ENCODE measurements at places on chromosomes 3 and 15.

DNA sequence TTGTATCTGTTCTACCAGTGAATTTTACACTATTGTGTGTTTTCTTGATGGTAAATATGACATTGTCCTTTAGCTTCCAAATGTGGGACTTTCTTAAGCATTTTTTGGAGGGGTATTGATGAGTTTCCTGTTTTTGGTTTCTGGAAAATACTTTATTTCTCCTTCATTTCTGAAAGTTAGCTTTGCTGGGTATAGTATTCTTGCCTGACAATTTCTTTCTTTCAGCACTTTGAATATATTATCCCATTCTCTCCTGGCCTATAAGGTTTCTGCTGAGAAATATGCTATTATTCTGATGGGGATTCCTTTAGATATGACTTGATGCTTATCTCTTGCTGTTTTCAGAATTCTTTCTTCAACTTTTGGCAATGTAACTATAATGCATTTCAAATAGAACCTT is 15.4 kb upstream of the ATP2C1 start:
- DNase-seq: no peak

GRCh38 chr3:194481103-194481502 is 5.7 kb downstream of the ATP13A3 start:
- no peak for DNase-seq

DNA sequence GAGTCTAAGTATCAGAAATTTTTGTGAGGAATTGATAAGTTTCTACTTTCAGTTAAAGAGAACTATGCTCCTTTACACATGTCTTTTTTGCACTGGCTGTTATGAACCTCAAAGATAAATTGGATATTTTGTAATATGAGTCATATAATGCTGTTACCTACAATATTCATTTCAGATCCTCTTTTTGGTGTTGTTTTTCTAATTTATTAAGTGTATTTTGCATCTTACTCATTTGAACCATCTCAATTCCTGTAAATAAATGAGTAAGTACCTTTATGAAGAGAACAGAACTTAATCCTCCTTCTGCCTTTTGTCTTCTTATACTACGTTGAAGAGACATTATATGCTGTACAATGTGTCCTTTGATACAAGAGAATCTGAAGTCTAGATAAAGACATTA is 74.4 kb downstream of the ZIC1 start:
- DNase-seq: no peak

DNA sequence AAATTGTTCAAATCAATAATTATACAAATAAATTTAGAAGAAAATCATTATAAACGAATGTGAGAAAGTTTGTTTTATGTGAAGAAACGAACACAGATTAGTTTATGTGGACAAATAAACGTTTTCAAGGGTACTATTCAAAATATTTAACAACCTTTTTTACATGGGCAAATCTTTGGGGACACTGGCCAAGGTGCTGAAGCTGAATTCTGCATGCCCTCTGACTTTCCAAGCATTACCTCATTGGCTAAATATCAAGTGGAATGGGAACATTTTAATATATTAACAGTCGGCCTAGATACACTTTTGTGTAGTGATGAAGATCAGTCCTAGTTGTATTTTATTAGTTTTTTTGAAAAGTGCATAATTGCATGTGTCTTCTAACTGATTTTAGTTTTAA is 636.4 kb upstream of the DPPA4 start:
- no peak for DNase-seq

DNA sequence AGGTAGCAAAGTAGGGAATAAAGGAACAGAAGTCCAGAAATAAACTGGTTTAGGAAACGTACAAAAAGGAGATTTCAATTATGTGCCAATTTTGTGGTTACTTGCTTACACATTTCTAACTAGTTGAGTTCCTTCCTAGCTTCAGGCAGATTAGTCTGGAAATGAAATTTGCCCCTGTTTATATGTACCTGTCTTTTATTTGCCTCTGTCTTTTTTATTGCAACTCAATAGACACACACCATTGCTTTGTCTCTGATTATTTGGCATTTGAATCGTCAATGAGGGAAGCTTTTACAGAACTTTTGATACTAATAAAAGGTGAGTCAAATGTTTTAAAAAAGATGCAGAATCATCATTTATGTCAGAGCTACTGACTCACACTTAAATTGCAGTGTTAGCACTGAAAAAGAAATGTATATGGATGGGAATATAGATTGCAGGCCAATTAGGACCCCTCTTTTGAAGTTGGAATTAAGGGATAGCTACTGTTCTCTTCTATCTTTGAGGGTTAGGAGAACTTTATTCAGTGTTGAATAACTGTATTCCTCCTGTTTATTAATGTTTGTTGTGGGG is 60.5 kb downstream of the TRAK1 start:
- DNase-seq: no peak

DNA sequence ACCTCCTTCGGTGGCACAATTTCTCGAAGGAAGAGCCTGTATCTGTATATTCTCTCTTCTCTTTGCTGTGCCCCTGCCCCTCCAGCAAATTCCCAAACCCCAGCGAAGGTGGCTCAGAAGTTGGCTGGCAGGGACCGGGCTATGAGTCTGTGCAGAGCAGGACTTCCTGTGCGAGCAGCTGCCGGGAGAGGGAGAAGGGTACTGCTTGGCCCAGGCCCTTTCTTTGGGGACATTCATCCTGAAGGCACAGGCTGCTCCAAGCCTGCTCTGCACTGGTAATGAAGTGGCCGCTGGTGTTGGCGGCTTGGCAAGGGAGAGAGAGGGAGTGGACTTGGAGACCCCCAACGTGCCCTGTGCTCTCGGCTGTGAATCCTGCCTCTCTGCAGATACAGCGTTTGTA is 1.5 kb downstream of the SLC6A11 start:
- DNase-seq: no peak

DNA sequence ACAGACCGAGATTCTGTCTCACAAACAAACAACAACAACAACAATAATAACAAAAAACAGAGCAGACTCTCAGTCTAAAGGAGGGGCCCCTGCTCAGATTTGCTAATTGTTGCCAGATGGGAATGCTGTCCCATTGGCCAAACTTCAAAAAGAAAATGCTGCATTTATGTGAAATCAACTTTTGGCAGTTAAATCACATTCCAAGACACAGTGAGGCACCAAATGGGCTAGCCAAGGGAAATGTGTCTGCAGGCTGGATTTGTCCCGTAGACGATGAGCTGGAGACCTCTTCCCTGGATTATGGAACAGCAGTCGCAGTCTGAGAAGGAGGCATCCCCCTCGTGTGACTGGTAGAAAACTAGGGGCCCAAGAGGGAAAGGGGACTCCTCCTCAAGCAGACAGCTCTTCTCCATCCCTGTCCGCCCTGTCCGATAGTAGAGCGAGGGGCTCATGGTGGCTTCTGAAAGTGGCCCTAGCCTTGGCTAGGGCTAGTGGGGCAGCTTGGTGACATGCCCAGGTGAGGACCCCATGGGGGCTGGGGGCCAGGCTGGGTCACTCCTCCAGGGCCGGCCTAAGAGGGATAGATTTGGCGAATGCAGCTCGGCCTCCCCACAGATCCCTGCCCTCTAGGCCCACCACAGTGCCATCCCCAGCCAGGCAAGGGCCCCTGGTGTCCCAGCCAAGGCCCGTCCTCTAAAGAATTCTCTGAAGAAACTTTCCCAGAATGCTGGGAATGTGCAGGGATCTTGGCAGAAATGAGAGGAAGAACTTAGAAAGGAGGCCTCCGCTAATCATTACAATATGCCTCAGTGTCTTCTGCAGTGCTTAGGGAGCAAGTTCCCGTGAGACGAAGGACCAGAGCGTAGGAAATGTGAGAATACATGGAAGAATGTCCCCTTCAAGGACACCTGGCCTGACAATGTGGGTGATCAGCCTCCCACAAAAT is 2.0 kb downstream of the SLC22A14 start:
- peak; percentile 8 for DNase-seq

DNA sequence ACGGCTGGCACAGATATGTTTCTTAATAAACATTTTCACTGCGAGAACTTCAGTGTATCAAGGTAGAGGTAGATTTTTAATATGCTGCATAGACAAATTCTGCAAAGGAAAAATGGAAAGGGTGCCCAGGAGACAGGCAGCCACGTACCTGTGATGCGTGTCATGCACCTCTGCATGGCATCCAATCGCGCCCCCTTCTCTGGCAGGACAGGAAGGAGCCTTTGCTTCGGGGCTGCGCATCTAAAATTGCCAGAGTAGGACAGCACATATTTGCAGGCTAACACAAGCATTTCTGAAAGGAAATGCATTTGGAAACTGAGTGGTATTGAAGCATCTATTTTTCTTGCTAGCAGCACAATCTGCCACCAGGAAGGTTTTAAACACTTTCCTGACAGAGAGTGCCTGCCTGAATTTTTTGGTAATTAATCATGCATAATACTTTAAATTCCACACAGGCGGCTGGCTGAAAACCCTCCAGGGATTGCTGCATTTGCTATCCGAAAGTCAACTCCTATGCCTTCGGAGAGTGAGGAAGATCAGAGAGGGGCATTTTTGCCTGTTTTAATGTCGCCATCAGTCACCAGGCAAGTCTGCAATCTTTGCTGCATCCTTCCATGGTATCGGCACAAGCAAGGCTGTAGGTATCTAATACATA is 165.1 kb upstream of the ATP10A start:
- no peak for DNase-seq

- DNase-seq: no peak
Observed at GRCh38 chr3:38257583-38257982, 8.0 kb upstream of the SLC22A13 start.

DNA sequence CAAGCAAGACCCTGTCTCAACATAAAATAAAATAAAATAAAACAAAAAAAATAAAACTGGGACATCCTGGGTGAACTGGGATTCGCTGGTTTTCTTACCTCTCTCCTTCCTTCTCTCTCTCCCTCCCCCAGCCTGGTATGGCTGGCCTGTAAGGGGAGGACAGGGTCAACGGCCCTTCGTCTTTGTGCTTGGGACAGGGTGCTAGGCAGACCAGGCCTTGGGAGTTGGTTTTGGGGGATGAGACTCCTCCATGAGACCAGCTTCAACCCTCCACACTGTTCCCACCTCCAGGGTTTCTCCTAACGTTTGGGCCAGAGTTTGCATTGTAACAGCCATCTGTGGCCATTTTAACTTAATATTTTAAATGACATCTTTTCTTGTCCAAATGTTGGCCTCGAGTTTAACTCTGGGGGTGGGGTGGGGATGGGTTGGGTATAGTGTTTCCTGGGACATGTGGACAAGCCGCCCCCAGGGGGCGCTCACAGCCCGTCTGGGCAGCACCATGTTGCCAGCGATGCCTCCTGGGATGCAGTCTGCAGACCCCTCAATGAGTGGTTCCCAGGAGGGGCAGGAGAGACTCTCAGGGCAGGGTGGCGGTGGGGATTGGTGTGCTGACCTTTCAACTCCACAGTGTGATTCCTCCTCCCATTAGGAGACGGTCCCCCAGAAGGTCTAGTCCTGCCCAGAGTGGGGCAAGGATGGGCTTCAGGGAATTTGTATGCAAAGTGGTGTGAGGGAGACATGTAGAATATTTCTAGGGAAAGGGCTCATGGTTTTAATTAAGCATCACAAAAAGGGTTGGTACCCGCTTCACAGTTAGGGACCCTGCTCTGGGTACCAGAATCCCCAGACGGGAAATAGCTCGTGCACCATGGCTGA is 37.7 kb upstream of the LCTL start:
- no peak for DNase-seq

DNA sequence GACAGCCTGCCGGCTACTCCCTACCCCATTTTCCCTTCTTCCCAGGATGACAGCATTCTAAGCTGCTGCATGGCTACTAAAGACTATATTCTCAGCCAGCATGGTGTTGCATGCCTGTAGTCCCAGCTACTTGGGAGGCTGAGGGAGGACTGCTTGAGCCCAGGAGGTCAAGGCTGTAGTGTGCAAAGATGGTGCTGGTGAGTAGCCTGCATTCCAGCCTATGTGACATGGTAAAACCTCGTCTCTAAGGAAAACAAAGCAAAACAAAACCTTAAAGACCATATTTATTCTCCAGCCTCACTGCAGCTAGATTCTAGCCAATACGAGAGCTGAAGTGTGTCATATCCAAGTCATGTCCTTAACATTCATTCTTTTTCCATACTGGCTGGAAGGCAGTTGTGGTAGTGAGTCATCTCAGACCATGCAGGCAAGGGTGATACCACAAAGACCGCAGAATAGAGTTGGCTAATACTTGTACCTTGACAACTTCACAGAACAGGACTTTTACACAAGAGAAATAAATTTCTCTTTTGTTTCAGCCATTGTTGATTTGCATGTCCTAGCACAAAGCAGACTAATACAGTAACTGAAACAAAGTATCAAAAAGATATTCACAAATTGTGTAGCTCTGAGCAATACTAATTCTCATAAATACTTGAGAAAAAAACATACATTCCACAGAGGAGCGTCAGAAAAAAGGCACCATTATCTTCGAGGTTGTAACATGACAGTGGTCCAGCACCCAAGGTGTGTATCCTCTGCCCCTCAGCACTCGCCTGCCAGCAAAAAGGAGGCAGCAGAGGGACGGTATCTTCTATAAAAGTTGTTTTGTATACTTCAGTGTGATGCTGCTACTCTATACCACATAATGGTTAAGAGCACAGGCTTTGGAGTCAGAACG is 14.8 kb downstream of the PBRM1 start:
- peak; percentile 100 for DNase-seq

DNA sequence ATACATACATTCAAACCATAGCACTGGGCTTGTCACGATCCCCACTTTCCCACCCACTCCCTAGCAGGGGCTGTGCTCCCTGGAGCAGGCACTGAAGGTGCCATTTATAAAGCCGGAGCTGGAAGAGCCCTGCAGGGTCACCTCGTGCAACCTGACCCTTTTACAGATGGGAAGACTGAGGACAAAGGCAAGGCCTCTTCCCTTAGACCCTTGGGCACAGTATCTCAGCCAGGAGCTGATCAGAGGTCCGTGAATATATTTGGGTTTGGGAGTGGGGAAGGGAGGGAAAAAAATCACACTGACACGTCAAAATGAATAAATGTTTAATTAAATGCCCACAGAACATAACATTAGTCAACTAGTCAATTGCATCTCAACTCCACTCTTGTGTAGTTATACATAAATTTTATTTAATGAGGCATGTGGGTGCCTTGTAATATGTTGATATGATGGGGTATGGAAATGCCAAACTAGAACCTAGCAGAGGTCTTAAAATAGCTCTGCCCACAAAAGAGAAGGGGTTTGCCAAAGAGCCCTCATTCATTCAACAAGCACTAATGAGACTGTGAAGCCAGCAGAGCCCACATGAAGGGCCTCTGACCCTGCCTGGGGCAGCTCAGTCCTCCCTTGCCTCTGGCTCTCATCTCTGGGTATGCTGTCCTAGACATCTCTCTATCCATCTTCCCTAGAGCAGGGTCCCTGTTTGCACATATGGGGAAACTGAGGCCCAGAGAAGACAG is 119.4 kb downstream of the NUP210 start:
- no peak for DNase-seq
